Breast epithelium (tissue), 4 donors: ENCODE measurements at places on chromosomes 11 and 22.
A peak's percentile ranks its signal among the peaks of the same experiment; 100 is the strongest.

- no peak for DNase-seq
Observed at GRCh38 chr11:103434073-103434411, 324.8 kb downstream of the DYNC2H1 start.

GRCh38 chr11:61542024-61542461, 33.5 kb downstream of the LRRC10B start:
- no peak for DNase-seq

- DNase-seq = no peak
Observed at GRCh38 chr11:119422809-119423508, at the start of gene THY1. Gene THY1 (minus strand): TSS chr11:119423172. CDS start chr11:119420905, 2,267 bp downstream.

DNA sequence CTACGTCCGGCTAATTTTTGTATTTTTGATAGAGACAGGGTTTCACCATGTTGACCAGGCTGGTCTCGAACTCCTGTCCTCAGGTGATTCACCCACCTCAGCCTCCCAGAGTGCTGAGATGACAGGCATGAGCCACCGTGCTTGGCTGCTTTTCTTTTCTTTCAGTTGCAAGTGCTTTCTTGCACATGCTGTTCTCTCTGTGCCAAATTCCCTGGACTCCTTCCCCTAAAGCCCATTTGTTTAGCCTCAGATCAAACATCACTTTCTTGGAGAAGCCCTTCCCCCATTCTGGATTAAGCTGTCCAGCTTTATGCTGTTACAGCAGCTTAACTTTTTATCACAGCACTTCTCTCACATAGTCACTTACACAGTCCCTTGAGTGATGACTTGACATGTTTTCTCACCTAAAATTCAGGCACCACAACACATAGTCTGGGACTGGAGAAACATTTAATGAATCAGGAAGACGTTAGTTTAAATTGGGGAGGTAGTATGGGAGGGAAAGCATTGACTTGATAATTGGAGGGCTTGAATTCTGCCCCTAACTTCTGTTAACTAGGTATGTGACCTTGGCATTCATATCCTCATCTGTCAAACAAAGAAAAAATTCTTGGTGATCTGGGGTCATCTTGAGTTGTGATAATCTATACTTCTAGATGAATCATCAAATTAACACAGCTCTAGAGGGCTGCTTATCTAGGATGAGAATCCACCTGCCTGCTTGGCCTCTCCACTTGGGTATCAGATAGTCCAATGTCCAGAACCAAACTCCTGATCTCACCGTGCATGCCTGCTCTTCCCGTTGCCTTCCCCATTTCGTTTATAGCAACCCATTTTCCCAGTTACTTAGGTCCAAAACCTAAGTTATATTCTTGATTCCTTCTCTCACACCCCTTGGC, 18.4 kb downstream of the ACO2 start:
- DNase-seq = no peak

DNA sequence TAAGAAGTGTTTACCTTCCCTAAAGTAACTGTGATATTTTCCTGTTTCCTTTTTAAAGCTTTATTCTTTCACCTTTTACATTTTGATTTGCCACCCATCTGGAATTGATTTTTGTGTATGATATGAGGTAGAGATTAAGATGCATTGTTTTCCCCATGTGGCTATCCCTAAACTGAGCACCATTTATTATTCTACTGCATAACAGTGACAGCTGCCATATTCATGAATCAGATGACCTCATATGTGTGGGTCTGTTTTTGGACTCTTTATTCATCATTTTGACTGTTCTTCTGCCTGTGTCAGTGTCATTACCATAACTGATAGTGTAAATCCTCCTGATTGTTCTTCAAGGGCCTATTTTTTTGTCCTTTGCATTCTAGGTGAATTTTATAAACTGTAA, 50.8 kb downstream of the HIPK3 start:
- no peak for DNase-seq

GRCh38 chr11:14073849-14074476, 111.4 kb downstream of the SPON1 start:
- DNase-seq = no peak

GRCh38 chr11:126305699-126306098, 1.8 kb downstream of the DCPS start:
- no peak for DNase-seq

DNA sequence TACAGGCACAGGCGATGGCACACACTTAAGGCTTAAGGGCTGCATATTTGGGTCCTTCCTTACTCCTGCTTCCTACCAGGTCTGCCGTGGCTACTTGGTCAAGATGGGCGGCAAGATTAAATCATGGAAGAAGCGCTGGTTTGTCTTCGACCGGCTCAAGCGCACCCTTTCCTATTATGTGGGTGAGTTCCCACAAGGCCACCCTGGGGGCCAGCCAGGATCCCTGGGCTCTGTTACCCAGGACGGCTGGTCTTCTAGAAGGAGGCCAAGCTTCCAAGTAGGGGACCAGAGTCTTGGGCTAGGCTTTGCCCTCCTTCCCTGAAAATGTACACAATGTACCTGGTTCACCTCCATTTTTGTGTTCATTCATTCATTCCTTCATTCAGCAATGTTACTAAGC, 29.1 kb downstream of the TREH start:
- DNase-seq = no peak

GRCh38 chr11:89275966-89276365, 98.3 kb downstream of the TYR start:
- DNase-seq = no peak

- no peak for DNase-seq
Observed at GRCh38 chr11:128294671-128295050, 292.7 kb downstream of the ETS1 start.

DNA sequence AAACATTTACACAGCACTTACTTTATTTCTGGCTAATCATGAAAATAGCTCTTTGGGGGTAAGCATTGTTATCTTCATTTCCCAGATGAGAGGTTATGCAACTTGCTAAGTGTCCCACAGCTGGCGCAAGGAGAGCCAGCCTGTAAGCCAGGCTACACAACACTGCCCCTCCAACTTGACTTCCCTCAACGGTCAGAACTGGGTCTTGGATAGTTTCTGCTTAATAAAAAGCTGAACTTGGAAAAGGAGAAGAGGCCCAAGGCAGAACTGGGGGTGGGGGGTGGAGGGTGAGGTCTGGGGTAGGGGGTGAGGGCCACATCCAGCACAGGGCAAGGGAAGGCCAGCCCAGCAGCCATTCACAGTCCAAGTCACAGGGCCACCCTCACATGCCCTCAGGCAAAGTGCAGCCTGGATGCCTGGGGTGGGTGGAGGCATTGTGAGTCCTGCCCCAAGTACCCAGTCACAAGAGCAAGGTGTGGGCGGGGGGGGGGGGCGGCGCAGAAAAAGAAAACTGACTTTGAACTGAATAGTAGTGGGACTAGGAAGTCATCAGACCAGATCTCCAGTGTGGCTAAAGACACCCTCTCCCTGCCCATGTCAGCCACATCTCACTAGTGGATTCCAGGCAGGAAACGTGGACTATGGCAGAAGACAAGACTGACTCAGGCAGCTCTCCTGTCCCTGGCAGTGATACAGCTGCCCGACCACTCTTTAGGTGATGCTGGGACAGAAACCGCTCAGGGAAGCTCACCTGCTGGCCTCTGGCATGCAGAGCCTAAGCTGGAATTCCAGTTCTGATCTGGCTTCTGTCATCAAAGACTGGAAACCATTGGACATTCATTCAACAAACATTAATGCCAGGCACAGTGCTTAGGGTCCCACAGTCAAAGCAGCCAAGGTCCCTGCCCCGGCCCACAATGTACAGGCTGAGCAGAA, 52.4 kb downstream of the PACSIN2 start:
- no peak for DNase-seq

DNA sequence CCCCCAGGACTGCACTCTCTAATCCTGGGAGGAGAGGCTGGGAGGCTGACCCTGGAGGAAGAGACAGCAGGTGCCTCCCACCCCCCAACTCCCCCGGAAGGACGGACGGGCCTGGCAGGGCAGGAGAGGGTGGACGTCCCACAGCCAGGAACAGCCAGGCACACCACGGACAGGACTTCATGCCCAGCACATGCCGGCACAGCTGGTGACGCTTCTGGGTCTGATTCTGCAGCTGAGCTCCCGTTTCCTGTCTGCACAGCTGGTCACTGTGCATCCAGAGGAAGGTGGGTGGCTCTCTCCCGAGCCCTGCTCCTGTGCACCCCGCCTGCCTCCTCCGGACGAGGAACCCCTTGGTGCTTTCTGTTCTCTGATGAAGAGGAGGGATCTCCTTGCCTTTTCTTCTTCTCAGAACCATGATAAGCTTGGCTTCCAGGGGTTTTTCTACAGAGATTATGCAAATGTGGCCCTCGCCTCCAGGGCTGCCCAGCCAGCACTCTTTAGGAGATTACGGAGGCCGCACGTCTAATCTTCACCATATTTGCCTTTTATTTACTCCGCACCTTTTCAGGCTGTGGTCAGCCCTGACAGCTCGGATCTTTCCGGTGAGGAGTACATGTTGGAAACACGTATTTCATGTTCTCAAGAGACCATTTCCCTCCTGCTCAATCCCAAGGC, 1295.8 kb downstream of the BRD1 start:
- no peak for DNase-seq

GRCh38 chr11:46912526-46913150, 5.7 kb downstream of the LRP4 start:
- no peak for DNase-seq

DNA sequence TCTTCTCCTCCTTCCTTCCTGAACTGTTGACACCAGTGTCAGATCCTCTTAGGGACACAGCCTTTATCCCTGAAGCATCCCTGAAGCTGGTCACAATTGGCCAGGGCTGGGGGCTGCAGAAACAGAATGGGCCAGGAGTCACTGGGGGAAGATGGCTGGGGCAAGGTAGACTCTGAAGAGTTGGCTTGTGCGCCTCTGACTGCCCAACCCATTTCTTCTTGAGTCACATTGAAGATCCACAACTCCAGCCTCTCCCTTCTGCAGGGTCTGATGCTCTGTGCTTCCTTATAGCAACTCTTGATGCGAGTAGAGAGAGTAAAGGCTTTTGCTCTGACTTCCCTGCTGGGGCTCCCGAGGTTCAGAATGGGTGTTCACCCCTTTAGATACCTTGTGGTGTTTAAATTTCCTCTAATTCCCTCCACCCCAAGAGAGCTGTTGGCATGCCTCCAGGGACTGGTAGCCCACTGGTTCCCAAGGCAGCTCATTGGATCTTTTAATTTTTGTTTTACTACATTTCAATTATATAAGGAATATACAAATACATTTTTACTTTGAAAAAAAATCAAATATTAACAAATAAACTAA, 13.4 kb downstream of the PRDM11 start:
- no peak for DNase-seq

DNA sequence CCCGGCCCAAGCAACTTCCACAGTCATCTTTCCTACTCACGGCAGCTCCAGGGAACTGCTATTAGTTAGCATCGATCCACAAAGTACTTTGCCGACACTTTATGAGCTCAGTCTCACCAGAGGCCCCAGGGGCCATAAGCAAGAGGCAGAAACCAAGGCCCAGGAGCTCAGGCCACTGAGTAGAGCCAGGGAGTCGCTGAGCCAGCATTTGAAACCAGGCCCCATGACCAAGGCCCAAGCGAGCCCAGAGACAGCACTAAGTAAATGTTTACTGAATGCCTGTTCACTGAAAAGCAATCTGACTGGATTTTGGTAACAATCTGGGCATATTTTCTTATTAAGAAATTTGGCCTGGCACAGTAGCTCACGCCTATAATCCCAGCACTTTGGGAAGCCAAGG, 43.3 kb downstream of the ARRB1 start:
- DNase-seq = no peak

- DNase-seq = peak; percentile 51
Observed at GRCh38 chr11:1152316-1153104, 5.2 kb upstream of the MUC5AC start.

- peak; percentile 69 for DNase-seq
Observed at GRCh38 chr11:73192272-73192671, 25.8 kb upstream of the P2RY2 start.

DNA sequence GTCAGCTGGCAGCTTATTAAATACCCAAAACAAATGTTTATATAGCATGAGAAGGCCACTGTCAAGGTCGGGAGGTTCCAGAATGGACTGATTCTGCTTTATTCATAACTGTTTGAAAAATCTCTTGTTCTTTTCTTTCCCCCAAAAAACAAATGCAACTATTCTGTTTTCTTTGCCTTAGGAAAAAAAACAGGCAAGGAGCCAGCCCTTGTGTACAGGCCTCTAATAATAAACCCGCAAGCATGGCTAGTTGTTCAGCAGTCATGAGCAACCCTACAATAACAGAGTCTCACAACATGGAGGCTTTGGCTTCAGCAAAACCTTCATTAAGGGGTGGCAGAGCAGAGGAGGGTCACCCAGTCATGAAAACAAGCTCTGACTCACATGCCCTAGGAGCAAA, 191.7 kb downstream of the KIRREL3 start:
- no peak for DNase-seq

GRCh38 chr22:20741634-20742581, 32.0 kb upstream of the SERPIND1 start:
- DNase-seq = no peak

DNA sequence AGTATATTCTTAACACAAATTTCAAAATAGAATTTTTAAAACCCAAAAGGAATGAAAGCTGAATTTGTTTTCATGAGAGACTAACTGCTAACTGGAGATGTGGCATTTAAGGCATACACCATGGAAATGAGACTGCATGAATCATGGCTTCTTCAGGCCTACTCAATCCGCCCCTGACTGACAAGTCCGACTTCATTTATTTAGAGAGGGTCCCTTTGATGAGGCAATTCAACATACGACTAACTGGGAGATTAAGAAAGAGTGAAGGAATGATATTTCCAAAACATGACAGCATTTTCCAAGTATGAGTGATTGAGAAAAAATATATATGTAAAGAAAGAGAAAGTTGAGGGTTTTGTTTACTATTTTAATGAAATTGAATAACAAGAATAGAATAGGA, 720.1 kb downstream of the DLG2 start:
- DNase-seq = no peak
